Breast epithelium (tissue), 4 donors: ENCODE measurements at places on chromosomes 5 and 9. TPM values are rescaled to one million over a fixed set of nuclear protein-coding genes. Genes with fewer than 3 reads are reported as not detected.

DNA sequence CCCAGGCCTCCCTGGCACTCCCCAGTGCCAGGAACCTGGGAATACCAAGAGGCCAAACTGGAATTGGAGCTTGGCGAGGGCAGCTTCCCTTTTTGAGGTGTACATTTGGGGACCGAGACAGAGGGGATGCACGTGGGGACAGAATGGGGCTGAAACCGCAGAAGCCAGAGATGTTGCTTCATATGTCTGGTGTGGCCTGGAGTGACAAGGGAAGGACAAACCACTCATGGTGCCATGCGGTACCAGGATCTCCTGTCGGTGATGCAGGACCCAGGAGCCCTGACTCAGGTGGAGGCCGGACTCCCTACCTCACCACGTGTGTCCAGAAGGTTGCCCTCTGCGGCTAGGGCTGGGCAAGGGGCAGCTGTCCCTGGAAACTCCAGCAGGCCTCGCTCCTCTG lies 4.0 kb upstream of the CSF2 start:
- H3K4me1 ChIP-seq: no peaks in the 10 kb centered on the region
- no peaks in the 10 kb centered on the region for H3K36me3 ChIP-seq
- no peak for DNase-seq
- H3K27ac ChIP-seq: no peak overlapping the region
- no peaks in the 10 kb centered on the region for H3K27me3 ChIP-seq

GRCh38 chr5:6408627-6409446 lies 30.5 kb upstream of the MED10 start:
- no peak overlapping the region for H3K27ac ChIP-seq
- no peaks in the 10 kb centered on the region for H3K27me3 ChIP-seq
- no peak for DNase-seq
- H3K36me3 ChIP-seq: no peaks in the 10 kb centered on the region
- H3K4me1 ChIP-seq: no peaks in the 10 kb centered on the region

GRCh38 chr5:127133071-127133470 lies 59.8 kb upstream of the C5orf63 start:
- H3K4me3 ChIP-seq: no peak overlapping the region
- H3K36me3 ChIP-seq: no peaks in the 10 kb centered on the region
- H3K27ac ChIP-seq: no peak overlapping the region
- no peaks in the 10 kb centered on the region for H3K4me1 ChIP-seq

DNA sequence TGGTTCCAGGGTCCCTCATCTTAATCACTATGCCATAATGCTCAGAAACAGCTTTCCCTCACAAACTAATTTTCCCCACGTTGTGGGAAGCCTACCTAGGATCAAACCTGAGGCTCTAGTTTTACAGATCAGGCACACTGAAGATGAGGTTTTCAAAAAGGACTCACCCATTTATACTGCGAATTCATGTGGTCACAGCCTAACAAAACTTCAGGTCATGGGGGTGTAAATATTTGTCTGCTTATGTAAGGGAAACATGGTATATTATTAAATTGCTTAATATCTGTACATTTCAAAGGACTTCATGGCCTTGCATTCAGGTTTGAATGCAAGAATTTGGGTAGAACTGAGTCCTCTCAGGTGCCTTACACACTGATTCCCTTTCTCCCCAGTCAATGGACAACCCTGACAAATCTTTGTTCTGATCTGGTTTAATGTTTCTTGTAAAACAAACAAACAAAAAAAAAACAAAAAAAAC lies 12.1 kb downstream of the ZFAND5 start:
- H3K27ac ChIP-seq: no peak overlapping the region
- H3K36me3 ChIP-seq: peaks cover 12% of the 10 kb centered on the region
- peaks cover 4% of the 10 kb centered on the region for H3K4me1 ChIP-seq
- no peak overlapping the region for H3K4me3 ChIP-seq
- H3K27me3 ChIP-seq: no peaks in the 10 kb centered on the region
- no peak for DNase-seq

GZMA gene
- not detected for total RNA-seq
